ENCODE measurements at places on chromosomes 1 and 21.

GRCh38 chr1:79323239-79324025, 316.9 kb upstream of the ADGRL4 start:
- no peak for DNase-seq

DNA sequence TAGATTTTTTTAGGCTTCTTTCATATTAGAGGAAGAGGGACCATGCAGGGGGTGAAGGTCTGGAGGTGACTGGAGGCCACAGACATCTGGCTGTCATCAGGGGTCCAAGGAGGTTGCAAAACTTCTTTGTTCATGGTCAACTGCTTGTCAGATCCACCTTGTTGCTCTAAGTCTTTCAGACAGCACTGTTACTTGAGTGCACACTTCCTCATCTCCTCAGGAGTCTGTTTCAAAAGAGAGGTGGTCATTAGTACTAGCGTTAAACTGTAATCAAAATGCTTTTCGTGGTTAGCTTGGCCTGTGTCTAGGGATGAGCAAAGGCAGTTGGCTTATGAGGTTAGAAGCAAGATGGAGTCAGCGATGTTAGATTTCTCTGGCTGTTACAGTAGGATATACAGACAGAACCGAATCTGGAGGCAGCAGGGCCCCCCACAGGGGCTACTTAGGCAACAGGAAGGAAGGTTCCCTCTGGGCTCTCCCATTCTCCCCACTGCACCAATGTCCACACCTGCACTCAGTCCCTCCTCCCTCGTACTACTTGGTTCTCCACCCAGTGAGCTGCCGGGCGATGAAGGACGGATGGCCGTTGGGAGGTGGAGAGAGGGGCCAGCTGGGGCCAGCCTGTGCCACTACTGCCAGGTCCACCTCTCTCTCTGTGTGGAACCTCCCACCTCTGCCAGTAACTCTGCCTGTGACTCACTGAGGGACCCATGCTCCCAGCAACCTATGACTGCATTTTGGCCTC, 57.2 kb downstream of the TOR1AIP2 start:
- no peak for DNase-seq

DNA sequence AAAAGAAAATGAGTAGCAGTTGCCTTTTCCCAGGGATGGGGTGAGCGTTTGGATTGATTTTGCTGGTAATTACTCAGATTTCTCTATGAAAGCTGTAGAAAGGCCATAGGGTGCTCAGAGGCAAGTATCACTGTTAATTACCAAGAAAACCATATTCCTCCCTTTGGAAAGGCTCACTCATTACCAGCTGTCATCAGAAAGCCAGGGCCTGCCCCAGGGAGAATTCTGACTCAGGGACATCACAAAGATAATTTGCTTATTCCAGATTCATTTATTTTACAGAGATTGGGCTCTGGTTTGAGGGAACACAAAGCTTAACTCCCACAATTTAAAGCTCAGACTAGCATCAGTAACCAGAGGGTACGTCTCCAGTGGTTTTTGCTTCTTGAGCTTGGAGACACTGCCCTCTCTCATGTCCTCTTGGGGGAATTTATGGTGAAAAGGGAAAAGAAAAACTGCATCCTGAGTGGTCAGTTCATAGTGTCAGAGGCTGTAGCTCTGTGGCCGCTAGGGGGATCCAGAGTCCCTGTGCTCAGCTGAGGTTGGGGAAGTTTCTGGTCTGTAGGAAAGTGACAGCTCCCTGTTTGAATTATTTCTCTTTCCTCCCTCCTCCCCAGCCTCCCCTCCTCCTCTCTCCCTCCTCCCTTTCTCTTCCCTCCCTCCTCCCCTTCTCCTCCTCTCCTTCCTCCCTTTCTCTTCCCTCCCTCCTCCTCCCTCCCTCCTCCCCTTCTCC, 204.3 kb downstream of the KCNJ6 start:
- DNase-seq = peak; percentile 17

DNA sequence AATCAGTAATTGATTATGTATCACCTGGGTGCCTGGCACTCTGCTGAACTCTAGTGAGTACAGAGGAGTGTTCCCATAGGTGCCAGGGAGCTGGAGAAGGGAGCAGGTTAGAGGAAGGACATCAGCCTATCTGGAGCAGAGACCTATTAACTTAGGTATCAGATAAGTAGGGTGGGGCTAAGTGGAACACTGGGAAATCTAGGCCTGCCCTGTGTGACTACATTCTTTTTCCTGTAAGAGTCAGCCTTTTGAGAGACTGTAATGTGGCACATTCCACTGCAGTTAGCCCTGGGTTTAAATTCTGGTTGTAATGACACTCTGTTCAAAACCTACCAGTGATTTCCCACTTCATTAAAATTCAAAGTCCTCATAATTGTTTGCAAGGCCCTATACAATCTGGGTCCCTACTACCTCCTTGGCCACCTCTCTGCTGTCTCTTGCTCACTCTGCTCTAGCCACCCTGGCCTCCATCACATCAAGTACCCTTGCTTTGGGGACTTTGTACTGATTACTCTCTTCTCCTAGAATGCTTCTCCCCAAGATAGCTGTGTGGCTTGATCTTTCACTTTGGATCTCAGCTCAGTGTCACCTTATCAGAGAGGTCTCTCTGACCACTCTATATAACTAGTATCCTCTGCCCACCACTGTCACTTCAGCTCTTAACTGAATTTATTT, 12.9 kb downstream of the STX12 start:
- no peak for DNase-seq

- no peak for DNase-seq
Measured at GRCh38 chr1:226001963-226002666, 3.0 kb upstream of the SDE2 start.

- DNase-seq = no peak
Measured at GRCh38 chr1:2875707-2876561, 74.4 kb upstream of the TTC34 start.

DNA sequence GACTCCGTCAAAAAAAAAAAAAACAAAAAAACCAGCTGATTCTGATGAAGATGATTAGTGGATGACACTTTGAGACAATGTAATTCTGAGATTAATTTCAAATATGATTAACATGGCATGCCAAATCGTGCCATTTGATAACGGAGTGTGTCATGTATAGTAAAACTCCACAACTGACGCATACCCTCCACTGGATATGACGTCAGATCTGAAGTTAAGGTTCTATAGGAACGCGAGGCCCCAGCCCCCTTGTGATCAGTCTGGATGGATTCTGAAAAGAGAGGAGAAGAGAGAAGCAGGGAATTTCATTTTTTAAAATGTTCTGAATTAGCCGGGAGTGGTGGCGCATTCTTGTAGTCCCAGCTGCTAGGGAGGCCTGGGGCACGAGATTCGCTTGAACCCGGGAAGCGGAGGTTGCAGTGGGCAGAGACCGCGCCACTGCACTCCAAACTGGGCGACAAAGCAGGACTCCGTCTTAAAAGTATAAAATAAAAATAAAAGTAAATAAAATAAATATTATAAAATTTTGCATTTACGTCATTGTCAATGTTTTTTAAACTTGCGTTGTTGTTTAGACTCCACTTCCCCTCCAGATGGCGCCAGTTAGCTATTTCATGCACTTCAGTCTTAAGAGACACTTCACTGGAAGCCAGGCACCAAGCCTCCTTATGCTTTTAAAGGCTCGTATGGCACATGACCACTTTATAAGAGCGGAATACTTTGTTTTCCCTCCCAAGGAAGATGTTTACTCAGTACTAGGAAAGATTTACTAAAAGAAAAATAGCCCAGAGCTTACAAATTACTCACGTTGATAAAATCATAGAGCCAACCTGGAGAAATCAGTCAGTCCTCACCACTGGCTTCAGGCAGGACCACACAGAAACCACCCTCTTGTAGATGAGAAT, 65.5 kb downstream of the UBE2U start:
- DNase-seq = peak; percentile 70

GRCh38 chr1:119631086-119631432, 17.0 kb downstream of the ZNF697 start:
- no peak for DNase-seq

DNA sequence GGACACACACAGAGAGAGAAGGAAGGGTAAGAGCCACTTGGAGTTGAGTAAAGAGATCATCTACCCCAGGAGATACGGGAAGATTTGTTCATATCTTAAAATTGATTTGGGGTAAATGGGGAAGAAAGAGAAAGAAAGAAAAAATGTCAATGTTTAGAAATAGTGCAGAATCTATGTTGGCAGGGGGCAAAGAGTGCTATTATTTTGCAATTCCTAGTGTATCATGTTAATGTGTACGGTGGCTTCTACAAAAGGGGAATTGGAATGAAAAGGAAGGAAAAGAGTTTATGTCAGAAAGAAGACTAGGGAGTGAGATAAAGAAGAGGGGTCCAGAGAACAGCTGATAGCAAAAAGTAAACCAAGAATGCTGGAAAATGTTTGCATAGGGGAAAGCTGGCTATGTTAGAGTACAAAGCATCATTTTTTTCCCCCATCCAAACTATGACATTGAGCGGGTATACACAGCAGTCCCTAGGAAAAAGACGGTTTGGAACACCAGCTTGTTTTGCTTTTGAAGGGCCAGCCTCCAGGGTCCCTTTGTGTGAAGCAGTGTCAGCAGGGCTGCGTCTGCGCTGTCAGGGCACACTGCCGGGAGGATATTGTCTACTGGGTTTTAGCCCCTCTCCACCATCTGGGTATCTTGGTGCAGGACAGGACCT, 10.8 kb downstream of the LRRC8D start:
- no peak for DNase-seq

DNA sequence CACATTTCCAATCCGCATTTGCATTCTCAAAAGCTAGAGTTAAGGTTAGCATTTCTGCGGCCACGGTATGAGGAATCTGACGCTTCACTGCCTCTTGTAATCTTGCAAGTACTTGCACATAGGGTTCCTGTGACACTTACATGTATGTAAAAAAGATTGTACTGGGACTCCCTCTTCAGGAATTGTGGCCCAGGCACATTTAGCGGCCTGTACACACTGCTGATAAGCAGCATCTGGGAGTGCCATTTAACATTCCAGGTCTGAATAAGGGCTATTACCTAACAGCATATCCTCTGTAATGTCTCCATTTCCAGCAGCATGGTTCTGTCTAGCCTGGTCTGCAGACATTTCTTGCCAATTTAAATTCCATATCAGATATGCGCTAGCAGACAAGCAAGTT, 75.7 kb downstream of the AXDND1 start:
- no peak for DNase-seq

GRCh38 chr1:100050139-100050538, 80.3 kb downstream of the SLC35A3 start:
- DNase-seq = no peak

DNA sequence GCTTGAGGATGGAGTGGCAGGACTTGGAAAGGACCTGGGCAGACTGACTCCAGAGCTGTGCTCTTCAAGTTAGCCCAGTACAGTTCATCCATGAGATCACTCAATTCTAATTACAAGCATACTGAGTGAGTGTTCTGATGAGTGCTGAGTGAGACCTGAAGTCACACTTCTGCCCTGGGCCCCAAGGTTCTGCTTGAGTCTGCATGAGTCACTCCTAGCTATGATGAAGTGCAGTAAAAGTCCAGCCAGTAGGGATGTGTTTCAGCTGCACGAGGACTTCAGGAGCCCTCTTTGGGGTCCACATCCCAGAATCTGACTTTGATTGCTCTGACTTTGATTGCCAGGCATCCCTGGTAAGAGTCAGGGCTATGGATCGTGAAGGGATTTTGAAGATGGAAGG, 35.8 kb downstream of the PLEKHA6 start:
- DNase-seq = peak; percentile 32

GRCh38 chr1:208179961-208180409, 64.2 kb downstream of the PLXNA2 start:
- no peak for DNase-seq

GRCh38 chr1:94316183-94316582, 78.8 kb upstream of the ARHGAP29 start:
- no peak for DNase-seq

DNA sequence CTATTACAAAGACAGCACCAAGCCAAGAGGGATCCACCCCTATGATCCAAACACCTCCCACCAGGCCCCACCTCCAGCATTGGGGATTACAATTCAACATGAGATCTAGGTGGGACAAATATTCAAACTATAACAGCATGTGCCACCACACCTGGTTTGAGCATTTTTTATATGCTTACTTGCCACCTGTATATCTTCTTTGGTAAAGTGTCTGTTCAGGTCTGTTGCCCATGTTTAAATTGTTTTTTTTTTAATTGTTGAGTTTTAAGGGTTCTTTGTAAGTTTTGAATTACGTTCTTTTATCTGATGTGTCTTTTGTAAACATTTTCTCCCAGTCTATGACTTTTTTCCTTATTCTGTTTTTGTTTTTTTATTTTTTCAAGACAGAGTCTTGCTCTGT, 83.4 kb downstream of the LRIG2 start:
- DNase-seq = no peak

GRCh38 chr1:147892216-147892615, 10.4 kb upstream of the GJA8 start:
- DNase-seq = no peak

- no peak for DNase-seq
Measured at GRCh38 chr1:82491301-82492048, 690.7 kb downstream of the ADGRL2 start.

DNA sequence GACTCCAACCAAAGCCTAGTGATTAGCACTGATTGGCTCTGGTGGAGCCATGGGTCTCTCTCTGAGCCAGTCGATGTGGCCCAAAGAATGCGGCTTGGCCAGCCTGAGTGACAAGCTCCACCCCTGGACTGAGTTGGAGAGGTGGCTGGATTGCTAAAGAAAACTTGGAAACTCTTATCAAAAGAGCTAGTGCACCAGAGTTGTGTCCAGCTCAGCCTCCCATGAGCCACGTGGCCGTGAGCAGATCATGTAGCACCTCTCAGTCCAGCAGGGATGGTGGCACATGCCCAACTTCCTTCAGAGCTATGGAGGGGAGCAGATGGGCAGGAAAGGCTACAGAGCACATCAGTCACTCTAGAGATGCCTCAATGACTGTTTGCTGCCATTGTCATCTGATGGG, 142.8 kb upstream of the VAMP3 start:
- DNase-seq = no peak

DNA sequence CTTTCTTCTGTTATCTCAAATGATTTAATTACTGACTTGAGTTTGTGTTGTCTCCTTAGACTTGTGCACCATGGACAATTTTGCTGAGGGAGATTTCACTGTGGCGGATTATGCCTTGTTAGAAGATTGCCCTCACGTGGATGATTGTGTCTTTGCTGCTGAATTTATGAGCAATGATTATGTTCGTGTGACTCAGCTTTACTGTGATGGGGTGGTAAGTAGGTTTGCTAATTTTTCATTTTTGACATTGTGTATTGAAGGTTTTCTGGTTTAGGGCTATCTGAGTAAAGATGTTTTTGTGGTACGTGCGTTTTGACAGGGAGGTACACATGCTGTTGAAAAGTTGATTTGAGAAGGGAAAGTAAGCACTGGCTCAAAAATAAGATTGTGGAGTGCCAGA, 14.1 kb downstream of the TTC3 start:
- no peak for DNase-seq

DNA sequence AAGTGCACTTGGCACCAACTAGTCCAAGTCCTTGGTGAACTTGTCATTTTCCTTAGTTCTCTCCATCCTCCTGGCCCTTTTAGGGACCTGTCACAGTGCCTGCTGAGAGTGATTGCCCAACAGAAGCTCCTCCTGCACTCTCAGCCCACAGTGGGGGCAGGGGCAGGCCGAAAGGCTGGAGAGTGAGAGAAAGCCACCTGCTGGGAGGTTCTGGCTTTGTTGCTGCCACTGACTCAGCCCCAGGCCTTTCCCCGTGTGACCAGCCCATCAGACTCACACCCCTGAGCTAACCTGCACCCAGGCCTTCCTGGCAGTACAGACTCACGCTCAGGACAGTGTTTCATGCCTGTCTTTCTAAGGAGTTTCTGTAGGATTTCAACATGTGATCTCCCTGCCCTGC, 17.1 kb upstream of the PROK1 start:
- DNase-seq = no peak
